ENCODE measurements at places on chromosomes 3 and 15.

- no peak for DNase-seq
Measured at GRCh38 chr15:38991126-38991525, 426.5 kb upstream of the RASGRP1 start.

DNA sequence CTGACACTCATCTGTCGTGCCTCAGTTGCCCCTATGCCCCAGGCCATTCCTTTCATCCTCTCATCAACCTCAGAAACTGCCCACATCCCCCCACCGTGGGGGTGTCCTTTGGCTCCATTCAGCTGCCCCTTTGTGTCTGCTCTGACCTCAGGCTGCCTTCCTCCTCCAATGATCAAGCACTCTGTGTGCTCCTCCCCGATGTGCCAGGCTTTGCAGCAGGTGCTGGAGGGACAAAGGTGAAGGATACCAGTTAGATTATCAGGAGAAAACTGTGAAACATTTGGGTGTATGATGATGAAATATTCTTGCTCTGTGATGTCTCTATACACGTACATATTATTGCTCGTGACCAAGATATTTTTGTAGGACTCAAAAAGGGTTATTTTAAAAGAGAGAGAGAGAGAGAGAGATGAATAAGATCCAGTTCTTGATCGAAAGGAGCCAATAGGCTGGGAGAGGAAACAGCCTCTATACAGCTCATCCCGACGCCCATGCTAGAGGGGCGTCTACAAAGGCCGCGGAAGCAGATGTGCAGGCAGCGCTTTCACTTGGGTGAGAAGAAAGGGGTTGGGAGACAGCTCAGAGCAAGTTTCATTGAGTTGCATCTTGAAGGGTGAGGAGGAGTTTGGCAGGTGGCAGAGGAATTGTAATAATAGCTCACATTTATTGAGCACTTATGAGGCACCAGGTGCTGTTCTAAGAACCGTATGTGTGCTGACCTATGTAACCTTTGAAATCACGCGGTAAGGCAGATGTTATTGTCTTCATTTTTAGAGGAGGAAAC, 28.3 kb upstream of the ADCY5 start:
- DNase-seq = no peak

DNA sequence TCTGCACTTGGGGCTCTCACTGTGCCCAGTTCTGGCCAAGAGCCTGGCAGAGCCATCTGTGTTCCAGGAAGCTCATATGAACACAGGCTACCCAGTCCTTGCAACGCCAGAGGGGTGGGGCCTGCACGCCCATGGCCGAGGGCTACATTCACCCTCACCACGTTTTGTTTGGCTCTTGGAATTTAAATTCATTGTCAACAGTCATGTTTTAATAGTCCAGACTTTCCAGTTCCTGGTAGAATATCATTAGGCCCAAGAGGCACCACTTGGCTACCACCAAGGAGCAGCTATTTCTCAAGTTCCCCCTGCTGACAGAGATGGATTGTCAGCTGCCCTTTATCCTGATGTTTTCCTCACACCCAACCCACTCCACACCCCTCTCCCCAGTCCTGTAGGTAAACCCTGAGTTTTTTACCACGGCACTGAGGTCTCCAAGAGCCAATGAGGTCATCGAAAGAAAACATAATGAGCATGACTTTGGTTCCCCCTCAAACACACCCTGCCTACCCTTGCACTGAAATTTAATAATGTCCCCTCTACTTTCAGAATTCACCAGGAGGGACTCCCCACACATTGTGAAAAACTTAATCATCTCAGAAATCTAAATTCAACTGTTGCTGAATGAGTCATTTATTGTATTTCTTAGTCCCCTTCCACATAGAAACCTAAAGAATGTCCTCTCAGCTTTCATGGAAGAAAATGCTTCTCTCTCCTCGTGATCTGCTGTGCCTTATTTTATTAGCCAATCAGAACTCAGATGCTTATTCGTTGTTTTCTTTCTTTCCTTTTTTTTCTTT, 125.1 kb downstream of the SHQ1 start:
- no peak for DNase-seq

GRCh38 chr3:4894891-4895530, 84.2 kb upstream of the BHLHE40 start:
- DNase-seq = no peak

GRCh38 chr15:75713338-75713895, 769 bp upstream of the CSPG4 start:
- DNase-seq = no peak

GRCh38 chr15:92845126-92845508, 55.0 kb upstream of the CHD2 start:
- no peak for DNase-seq

DNA sequence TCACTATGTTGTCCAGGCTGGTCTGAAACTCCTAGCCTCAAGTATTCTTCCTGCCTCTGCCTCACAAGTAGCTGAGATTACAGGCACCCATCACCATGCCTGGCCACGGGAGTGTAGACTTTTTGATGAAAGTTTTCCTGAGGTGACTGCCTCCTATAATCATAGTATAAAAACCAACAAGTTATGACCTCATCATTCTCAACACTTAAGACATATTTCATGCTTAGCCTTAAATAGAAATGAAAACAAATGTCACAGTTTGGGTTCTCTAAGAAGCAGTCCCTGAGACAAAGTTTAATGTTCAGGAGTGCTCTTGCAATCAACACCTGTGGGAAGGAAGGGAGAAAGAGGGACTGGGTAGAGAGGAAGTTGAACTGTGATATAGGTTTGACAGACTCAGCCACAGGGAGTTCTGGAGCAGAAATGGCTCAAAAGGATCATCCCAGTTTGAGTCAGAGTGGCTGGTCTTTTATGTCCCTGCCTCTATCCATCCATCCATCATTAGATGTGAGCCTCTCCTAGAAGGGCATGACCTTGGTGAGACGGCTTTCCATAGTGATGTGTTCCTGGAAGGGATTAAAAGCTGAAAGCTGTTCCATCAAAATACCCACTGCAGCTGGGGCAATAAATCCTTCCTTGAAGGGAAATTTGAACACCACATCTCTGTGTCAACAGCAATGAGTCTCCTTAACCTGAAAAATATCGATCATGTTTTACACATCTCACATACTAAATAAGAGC, 16.2 kb upstream of the ABHD5 start:
- no peak for DNase-seq
